ENCODE measurements at places on chromosomes 7 and 10. TPM values are rescaled to one million over a fixed set of nuclear protein-coding genes. Genes with fewer than 3 reads are reported as not detected.
A peak's percentile ranks its signal among the peaks of the same experiment; 100 is the strongest.

- DNase-seq = no peak
- no peaks in the 10 kb centered on the region for H3K4me1 ChIP-seq
- H3K27ac ChIP-seq = no peak overlapping the region
- no peaks in the 10 kb centered on the region for H3K36me3 ChIP-seq
- H3K4me3 ChIP-seq = no peak overlapping the region
Measured at GRCh38 chr7:135109976-135110375, 37.9 kb upstream of the TMEM140 start.

DNA sequence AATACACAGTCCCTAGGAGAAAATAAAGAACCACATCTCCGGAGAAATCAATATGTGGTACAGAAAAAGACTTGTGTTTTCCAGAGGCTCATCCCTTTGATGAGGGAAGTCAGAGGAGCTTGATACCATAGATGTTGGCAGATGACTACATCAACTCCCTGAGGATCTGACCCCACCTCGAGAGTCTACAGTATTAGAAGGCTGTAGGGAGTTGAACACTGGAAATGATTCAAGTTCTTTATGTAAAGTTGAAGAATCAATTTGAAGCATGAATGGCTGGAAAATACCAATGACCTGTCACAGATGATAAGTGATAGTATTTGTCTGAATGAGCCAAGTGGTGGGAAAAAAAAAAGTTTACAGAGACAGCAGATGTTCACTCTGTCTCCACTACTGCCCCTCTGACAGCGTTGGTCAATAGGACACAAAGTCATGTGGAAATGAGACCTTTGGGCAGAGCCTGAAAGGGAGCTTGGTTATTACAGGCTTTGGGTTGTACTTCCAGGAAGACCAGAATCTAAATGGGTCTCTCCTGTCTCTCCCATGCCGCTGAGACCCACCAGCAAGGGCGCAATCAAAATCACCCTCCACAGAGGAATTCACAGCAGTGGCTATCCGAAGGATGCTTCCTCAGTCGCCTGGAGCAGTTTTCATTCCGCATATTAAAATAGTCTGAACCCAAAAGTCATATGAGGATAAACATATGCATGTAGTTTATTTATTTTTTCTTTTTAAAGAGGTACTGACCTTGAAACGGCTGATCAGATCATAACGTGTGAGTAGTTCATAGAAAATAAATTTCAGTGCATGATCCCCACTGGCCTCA lies 185.7 kb downstream of the PPP1R17 start:
- H3K4me3 ChIP-seq = no peak overlapping the region
- H3K36me3 ChIP-seq = no peaks in the 10 kb centered on the region
- H3K27ac ChIP-seq = no peak overlapping the region
- H3K4me1 ChIP-seq = no peaks in the 10 kb centered on the region
- DNase-seq = no peak

- peak; percentile 45 for DNase-seq
- H3K27ac ChIP-seq = peak within 1 kb of the TSS; percentile 92
- H3K4me1 ChIP-seq = peaks cover 36% of the 10 kb centered on the region
- peak within 1 kb of the TSS; percentile 89 for H3K4me3 ChIP-seq
- peaks cover 10% of the 10 kb centered on the region for H3K36me3 ChIP-seq
Measured at GRCh38 chr10:104254493-104255310, at the start of gene GSTO1. TSS of gene GSTO1 (plus strand) at chr10:104254892. CDS start at chr10:104254929, 37 bp downstream.

DNA sequence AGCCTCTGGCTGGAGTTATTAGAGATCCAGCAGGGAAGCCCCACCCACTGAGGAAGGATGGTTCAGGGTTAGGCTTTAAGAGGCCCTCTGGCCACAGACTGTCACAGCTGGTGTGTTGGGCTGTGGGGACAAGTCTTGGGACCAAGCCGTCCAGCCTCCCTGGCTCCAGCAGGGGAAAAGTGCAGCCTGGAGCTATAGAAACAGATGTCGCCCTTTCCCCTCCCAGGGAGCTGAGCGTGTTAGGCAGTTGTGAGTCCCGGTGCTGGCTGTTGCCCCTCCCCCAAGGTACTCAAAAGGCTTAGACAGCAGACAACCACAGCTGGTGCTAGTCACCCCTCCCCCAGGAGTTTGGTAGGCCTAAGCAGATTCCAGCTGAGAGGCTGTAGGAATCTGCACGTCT lies 143.4 kb downstream of the TMEM168 start:
- H3K4me3 ChIP-seq = no peak overlapping the region
- H3K27me3 ChIP-seq = no peaks in the 10 kb centered on the region
- H3K4me1 ChIP-seq = no peaks in the 10 kb centered on the region
- no peaks in the 10 kb centered on the region for H3K36me3 ChIP-seq

GRCh38 chr7:54161621-54162020 lies 380.6 kb upstream of the VSTM2A start:
- H3K36me3 ChIP-seq = no peaks in the 10 kb centered on the region
- no peaks in the 10 kb centered on the region for H3K4me1 ChIP-seq
- DNase-seq = no peak
- no peak overlapping the region for H3K4me3 ChIP-seq
- H3K27me3 ChIP-seq = no peaks in the 10 kb centered on the region
- no peak overlapping the region for H3K27ac ChIP-seq

- H3K36me3 ChIP-seq = peaks cover 6% of the 10 kb centered on the region
- DNase-seq = no peak
- H3K4me3 ChIP-seq = no peak overlapping the region
- no peak overlapping the region for H3K27ac ChIP-seq
Measured at GRCh38 chr7:94529516-94529915, 19.9 kb downstream of the CASD1 start.

DNA sequence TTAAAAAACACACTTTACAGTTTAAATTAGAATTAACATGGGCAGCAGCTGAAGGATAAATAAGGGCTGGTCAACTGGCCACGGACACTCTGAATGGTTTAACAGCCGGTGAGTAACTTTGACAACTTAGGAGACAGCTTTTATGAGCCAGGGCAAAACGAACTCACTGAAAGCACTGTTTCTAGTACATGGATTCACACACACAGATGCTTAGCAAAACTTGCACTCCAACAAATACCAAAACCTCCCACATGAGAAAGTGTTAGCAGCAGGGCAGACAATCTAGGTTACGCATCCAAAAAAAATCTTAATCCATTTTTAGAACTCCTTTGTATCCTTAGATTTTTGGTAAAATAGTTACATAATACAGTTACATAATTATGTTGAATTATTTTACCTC lies 486.4 kb downstream of the PHTF2 start:
- no peak for DNase-seq
- no peak overlapping the region for H3K4me3 ChIP-seq
- no peaks in the 10 kb centered on the region for H3K27me3 ChIP-seq
- no peaks in the 10 kb centered on the region for H3K36me3 ChIP-seq
- no peak overlapping the region for H3K27ac ChIP-seq
- peaks cover 19% of the 10 kb centered on the region for H3K4me1 ChIP-seq

The EPHB6 gene
- 30.5 TPM for total RNA-seq

The TMEM140 gene
- total RNA-seq = 20.6 TPM

The C10orf67 gene
- total RNA-seq = not detected

The EIF4H gene
- total RNA-seq = 244 TPM

The PPP1R17 gene
- total RNA-seq = not detected

The ASAH2 gene
- total RNA-seq = 14.0 TPM
